ENCODE measurements at places on chromosomes 11 and 22.

DNA sequence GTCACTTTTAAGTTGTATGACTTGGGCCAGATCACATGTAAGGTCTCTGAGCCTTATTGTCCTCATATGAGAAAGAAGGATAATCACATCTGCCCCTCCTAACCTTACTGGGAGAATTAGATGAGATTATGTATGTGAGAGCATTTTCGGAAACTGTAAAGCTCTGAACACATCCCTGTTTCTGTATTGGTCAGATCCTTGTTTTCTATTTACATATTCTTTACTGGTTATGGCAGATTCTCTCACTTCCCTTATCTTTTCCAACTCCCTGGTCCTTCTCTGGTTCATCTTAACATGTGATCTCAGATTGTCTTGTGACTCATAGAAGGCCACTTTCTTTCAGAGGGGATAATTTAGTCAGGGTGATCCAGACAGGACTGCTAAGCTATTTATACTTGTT, 41.8 kb downstream of the CCDC81 start:
- DNase-seq: no peak

DNA sequence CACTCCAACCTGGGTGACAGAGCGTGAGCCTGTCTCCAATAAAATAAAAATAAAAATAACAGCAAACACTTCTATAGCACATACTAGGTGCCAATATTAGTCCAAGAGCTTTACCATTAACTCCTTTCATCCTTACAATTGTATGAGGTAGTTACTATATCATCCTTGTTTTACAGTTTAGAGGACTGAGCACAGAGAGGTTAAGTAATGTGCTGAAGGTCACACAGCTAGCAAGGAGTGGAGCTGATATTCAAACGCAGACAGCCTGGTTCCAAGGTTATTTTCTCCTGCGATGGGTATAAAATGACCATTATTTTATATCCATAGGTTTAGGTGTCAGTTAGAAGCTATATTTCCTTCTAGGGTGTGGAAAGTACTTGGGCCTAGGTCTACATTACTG, 80.7 kb upstream of the LMO1 start:
- DNase-seq: no peak

DNA sequence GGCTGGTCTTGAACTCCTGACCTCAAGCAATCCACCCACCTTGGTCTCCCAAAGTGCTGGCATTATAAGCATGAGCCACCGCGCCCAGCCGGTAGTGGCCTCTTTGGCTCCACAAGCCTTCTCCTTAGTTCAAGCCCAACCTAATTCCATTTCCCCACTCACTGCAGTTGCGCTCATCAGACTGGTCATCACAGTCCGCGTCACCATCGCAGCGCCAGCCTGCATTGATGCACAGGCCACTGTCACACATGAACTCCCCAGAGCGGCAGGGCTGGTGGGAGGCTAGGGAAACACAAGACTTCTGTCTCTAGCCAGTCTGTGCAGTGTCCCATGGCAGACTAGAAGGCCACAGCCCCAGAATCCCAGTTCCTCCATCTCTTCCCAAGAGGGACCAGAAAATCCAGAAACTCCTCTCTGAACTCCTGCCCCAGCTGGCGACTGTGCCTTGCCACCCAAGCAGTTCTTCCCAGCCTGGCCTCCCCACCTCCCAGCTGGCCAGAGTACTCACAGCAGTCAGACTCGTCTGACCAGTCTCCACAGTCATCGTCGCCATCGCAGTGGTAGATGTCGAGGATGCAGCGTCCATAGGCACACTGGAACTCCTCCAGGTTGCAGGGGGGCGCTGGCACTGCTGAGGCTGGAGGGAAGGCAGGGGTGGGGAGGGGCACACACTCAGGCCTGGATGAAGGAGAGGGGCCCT, 19.8 kb downstream of the LRP4 start:
- DNase-seq: no peak

DNA sequence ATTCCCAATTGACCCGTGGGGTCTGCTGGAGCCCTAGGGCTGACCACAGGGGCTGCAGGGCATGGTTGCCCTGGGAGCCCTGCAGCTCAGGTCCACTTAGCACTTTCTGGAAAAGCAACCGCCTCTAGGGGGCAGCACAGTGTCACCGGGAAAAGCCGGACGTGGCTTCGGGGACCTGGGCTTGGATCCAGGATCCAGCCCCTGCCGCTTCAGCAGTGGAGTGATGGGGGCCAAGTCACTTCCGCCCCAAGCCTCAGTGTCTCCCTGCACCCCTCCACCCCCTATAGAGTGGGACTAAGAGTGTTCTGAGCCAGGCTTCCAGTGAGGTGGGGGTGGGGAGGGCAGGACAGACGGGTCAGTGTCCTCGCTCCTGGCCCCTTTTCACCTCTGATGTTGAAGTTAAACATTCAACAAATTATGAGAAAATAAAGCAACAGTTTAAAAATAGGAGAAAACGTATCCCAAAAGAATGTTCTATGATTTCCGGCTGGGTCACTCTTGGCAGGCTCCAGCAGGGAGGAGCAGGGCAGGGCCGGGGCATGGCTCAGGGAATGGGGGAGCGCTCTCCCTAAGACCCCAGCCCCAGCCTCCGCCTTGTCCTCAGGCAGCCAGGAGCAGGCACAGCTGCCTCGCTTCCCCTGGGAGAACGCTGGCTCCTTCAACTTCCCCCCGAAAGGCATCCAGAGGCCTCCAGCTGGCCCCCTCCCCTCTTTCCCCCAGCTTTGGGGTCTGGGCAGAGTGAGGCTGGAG, 96.5 kb upstream of the FGF3 start:
- peak; percentile 28 for DNase-seq

DNA sequence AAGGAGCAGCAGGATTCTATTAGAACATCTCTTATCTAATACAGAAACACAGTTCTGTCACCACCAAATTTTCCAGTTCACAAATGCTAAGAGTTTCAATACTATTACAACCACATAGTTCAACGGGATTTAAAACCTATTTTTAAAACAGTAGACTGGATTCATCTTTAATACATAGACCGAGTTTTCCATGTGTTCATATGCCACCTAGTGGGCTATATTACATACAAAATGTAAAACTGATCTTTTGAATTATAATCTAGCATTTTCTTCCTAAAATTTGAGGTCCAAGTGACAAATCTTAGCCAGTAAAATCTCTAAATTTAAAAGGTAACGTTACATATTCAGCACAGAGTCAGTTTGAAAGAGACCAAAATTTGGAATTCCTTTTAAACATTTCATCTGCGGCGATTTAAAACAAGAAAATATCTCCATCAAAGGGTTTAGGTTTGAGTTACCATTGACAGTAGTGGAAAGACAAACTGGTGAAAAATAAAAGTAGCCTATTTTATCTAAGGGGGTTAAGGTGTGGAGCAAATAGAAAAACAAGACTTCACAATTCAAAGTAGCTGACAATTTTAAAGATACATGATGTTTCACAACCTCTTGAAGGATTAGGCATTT, 269.3 kb upstream of the MPPED2 start:
- no peak for DNase-seq

GRCh38 chr11:73167363-73167954, 25.3 kb upstream of the FCHSD2 start:
- DNase-seq: no peak

GRCh38 chr22:19929586-19930550, 11.7 kb upstream of the COMT start:
- DNase-seq: no peak

GRCh38 chr11:1113405-1114201, 38.9 kb downstream of the MUC2 start:
- no peak for DNase-seq

GRCh38 chr11:114317787-114318137, 21.6 kb downstream of the NNMT start:
- peak; percentile 56 for DNase-seq

GRCh38 chr11:128422576-128423370, 164.6 kb downstream of the ETS1 start:
- peak; percentile 88 for DNase-seq

DNA sequence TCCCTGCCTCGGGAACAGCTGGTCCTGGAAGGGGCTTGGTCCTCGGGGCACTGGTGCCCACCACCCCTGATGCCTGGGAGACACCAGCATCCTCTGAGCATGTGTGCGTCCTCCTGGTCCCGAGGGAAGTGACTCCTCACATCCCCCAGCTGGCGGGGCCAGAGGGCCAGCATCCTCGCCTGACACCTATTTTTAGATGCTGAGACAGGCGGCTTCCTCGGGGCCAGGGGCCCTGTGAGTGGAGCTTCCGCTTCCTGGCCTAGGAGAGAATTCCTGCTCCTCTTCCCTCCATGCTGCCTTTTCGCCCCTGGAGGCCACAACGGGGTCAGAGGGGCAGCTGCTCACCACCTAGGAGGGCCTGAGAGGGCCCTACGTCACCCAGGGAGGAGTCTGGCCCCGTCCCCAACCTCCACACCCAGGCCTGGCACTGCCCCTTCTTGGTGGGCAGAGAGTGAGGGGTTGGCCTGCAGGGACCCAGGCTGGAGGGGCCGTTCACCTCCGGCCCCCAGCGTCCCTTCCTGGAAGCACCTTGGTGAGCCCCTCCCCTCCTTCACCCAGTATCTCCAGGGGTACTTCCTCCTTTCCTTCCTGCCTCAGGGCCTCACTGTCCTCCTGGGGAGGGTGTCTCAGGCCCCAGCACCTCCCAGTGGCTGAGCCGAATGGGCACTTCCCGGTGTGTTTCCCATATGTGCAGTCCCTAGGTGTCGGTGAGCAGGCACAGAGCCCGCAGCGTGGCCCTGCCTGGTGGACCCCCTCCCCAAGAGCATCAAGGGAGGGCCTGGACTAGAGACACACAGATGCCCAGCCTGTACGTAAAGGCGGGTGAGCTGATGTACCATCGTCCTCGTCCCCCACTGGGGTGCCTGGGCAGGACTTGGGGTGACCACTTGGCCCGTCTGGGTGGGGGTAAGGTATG, 6.1 kb downstream of the CD81 start:
- no peak for DNase-seq

DNA sequence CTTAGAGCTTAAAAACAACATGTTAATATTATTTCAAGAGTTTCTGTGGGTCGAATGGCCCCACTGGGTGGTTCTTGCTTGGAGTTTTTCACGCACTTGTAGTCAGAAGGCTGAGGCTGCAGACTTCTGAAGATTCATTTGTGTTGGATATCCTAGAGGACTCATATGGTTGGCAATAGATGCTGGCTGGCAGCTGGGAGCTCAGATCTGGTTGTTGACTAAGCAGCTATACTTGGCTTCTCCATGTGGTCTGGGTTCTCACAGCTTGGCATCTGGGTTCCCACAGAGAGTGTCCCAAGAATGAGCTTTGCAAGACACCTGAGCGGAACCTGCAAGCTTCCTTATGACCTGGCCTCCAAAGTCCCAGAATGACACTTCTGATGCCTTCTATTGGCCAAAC, 163.9 kb upstream of the ZC3H12C start:
- DNase-seq: no peak

DNA sequence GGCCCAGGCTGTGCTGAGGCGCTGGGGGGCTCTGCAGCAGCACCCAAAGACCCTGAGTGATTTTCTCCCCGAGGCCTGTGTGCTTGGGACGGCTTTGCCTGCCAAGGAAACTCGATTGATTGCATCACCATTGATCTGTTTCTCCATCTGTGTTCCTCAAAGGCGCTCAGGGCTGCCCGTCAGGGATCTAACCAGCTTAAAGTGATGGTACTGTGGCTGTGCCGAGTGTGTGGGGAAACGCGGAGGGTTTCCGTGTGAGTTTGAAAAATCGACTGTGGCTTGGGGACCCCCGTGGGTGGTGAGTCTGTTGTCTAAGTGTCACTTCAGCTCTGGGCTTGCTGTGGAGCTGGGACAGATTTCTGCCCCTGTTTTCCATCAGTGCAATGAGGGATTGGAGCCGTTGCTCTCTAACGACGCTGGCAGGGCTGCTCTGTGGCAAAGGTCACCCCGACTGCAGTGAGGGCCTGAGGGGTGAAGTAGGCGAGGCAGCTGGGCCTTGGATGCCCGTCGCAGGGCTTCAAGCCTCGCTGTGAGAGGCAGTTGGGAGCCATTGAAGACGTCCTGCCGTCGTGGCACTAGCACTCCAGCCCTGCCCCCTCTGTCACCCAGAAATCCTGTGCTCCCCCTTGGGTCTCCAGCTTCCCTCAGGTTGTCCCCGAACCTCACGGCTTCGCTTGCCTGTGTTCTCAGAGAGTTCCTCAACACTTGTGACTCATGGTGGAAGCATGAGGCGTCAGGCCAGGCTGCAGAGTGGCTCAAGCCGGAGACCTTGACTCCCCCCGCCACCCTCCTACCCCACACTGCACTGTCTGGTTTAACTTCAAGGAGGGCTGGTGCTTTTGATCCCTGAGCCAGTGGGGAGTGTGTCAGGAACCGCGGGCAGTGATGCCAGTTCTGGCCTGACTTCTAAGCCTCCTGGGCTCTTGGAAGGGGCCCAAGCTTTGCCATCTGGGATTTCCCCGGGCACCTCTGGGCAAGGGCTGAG, 21.8 kb downstream of the CACNA1I start:
- no peak for DNase-seq

DNA sequence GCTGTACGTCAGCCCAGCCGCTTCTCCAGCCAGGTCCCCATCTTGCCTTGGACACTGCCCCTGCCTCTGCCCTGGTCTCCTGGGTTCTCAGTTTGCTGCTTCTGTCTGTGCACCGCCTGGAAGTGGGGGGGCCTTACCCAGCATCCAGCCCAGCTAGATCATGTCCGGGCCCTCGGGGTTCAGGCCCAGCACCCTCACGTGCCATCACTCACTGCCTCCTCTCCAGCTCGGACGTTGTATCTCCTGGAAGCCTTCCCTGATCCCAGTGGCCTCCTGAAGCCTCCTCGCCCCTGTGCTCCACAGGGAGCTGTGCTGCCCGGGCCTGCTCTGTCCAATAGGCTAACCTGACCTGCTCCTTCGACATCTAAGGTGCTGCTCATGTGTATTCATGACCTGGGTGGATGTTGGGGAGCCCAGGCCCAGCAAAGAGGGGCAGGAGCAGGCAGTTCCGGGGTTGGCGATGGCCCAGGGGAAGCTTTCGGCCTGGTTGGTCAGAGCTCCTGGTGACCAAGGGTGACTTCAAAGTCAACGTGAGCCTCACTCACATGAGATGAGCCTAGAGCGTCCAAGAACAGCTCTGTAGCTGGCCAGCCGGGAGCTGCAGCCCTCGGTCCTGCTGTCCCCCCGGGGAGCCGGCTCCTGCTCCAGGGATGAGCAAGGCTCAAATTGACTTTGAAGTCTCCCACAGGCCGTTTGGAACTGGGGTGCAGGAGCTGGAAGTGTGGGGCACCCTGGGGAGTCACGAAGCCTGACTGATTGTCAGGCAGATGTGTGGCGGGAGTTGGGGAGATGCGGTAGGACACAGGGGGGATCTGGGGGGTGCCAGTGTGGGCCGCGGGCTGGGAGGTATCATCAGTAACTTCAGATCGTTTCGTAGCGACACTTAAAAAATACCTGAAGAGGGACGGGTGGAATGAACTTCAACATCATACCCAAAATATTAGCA, 5.2 kb upstream of the ASCL2 start:
- no peak for DNase-seq

DNA sequence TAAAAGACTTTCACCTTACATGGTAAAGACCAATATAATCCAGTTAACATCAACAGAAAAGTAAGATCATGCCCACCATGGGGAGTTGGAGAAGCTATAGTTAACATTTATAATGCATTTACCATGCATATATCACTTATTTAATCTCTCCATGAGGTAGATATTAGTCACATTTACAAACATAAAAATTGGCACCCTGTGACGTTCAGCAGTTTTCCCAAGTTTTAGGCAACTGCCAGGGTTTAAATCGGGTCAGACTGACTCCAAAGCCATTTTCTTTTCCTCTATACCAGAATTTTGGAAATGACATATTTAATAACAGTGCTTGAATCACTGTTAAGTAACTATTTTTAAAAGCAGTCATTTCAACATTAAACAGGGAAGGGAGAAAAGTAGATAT, 266.3 kb downstream of the DDX10 start:
- no peak for DNase-seq

All from NCI-H2081 (cell line).